ENCODE measurements at places on chromosomes 5 and 9. TPM values are rescaled to one million over a fixed set of nuclear protein-coding genes. Genes with fewer than 3 reads are reported as not detected.

GRCh38 chr5:133618141-133618540, 5.8 kb upstream of the FSTL4 start:
- H3K4me3 ChIP-seq: no peak overlapping the region
- H3K27ac ChIP-seq: no peak overlapping the region
- no peaks in the 10 kb centered on the region for H3K36me3 ChIP-seq
- H3K27me3 ChIP-seq: peaks cover 43% of the 10 kb centered on the region

- no peak overlapping the region for H3K4me3 ChIP-seq
- H3K4me1 ChIP-seq: peaks cover 11% of the 10 kb centered on the region
- H3K27ac ChIP-seq: no peak overlapping the region
- H3K36me3 ChIP-seq: no peaks in the 10 kb centered on the region
- DNase-seq: no peak
Observed at GRCh38 chr5:95780597-95780996, 41.9 kb downstream of the GLRX start.

- DNase-seq: no peak
- no peaks in the 10 kb centered on the region for H3K27me3 ChIP-seq
- H3K36me3 ChIP-seq: peaks cover 14% of the 10 kb centered on the region
- H3K4me3 ChIP-seq: no peak overlapping the region
- no peak overlapping the region for H3K27ac ChIP-seq
- peaks cover 27% of the 10 kb centered on the region for H3K4me1 ChIP-seq
Observed at GRCh38 chr5:172010278-172010677, 3.8 kb upstream of the FBXW11 start.

Gene FLT4
- 5.2 TPM for total RNA-seq

DNA sequence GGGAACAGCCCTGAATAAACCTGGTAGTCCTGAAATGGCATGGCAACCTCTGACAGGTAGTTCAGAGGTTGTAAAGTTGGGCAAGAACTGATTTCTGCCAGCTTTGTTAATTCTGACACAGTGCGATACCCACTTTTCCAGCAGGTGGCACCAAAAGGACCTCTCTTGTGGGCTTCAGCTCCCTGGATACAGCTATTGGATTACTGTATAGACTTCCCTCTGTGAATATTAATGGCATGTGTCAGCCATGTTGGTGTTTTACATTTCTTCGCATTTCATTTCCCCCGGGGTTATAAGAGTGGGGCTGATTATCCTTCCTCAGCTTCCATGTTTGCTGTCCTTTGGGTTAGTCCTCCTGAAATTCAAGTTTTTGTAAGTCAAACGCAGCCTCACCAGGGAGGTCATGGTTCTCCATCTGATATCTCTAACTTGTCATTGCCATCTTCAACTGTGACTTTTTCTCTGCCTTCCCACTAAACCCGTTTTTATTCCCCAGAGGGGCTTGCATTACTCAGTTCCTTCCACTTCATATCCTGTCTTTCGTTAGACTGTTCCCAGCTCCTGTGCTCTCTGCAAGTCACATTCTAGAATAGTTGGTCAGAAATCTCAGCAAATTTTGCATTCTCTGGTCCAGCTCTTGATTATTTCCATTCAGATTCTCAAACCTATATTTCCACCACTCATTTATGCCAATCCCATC, 135.6 kb downstream of the LIFR start:
- H3K36me3 ChIP-seq: no peaks in the 10 kb centered on the region
- peak; percentile 6 for DNase-seq
- H3K27ac ChIP-seq: no peak overlapping the region

- no peak overlapping the region for H3K4me3 ChIP-seq
- H3K36me3 ChIP-seq: no peaks in the 10 kb centered on the region
Observed at GRCh38 chr9:104494808-104495207, 9.3 kb upstream of the OR13F1 start.

- H3K27ac ChIP-seq: no peak overlapping the region
- H3K4me3 ChIP-seq: no peak overlapping the region
- no peaks in the 10 kb centered on the region for H3K4me1 ChIP-seq
- H3K36me3 ChIP-seq: no peaks in the 10 kb centered on the region
- no peaks in the 10 kb centered on the region for H3K27me3 ChIP-seq
Observed at GRCh38 chr5:108560581-108560980, 178.7 kb upstream of the FBXL17 start.
